ENCODE measurements at places on chromosomes 6 and 20. TPM values are rescaled to one million over a fixed set of nuclear protein-coding genes. Genes with fewer than 3 reads are reported as not detected.

Gene PLAGL2
- total RNA-seq: 8.3 TPM

DNA sequence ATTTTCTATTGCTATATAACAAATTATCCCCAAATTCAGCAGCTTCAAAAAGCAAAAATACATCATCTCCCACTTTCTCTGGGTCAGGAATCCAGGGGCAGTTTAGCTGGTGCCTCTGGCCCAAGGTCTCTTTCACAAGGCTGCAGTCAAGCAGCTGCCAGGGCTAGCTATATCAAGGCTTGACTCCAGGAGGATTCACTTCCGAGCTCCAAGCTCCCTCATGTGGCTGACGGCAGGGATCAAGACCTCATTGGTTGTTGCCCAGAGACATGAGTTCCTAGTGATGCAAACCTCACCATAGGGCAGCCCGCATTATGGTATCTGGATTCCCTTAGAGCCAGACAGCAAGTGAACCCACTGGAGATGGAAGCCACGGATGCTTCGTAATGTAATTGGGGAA, 1.3 kb upstream of the VNN1 start:
- DNase-seq: no peak

- no peak for DNase-seq
Observed at GRCh38 chr20:62336775-62337557, 30.1 kb downstream of the LAMA5 start.

DNA sequence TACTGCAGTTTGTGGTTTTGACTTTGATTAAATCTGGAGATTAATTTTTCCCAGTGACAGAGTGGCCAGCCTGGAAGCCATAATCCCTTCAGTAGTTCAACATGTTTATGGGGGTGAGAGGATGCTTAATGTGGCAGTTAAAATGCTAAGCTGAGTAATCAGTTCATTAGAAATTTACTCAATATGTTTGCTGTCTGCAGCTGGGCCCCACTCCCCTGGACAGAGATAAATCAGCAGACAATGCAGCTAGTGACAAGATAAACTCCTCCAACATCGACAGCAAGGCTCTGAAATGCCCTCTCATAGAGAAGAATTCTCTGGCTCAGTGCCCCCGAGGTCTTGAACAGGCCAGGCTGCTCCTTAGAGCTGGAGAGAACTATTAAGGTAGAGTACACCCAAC, 101.9 kb downstream of the LRFN2 start:
- DNase-seq: no peak

Gene HLA-DQB1
- total RNA-seq: 3.2 TPM

GRCh38 chr6:85672623-85673022, 29.9 kb upstream of the SYNCRIP start:
- no peak for DNase-seq

DNA sequence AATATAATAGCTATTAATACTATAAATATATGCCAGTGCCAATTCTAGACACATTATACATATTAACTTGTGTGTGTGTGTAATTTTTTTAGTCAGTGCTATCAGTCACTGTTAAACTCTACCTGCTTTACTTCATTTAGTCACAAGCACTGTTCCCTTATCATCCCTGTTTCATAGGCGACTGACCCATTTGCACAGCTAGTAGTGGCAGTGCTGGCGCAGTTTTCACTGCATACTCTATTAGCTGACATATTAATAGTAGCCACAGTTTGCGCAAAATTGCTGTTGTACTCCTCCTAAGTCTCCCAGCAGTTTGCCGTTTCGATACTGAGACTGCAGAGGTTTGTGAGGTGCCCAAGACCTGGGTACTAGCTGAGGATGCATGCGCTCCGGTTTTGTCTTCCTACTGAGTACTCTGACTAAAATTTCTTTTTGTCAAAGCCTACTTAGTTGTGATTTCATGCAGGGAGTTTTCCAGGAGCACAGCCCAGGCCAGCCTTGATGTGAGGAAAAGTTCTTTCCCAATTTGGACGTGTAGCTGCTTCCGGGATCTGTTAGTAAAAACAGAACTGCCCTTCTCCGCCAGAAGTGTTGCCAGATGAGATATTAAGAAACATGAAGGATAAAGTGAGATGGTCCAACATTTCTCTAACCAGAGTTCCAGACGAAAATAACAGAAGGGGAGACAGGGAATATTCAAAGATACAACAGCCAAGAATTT, 5.6 kb downstream of the BAG2 start:
- DNase-seq: no peak

GRCh38 chr6:7673063-7673536, 52.8 kb upstream of the BMP6 start:
- DNase-seq: no peak

Gene NAPB
- total RNA-seq: 28.5 TPM

Gene HSPA12B
- 21.6 TPM for total RNA-seq

Gene C6orf136
- 15.7 TPM for total RNA-seq

- DNase-seq: no peak
Observed at GRCh38 chr20:38748861-38749149, 545 bp downstream of the ACTR5 start.

GRCh38 chr6:69012211-69012610, 377.1 kb downstream of the ADGRB3 start:
- no peak for DNase-seq

Gene HSPA1L
- total RNA-seq: 0.98 TPM

DNA sequence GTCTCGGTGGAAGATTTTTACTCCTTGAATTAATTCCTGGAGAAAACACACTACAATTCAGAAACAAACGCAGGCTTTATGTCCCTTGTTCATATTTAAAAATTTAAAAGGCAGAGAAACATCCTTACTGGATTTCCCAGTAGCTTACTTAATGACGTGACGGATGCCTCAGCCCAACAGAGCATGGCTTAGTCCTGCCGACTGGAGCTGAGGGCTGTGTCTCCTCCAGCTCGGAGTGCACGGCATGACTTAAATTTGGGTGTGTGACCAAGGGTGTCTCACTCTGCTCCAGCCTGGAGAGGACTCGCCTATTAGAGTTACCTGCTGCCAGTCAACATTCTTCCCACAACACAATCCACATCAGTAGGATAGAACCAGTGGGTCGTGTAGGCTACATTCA, 107.1 kb downstream of the PSMB1 start:
- DNase-seq: no peak

GRCh38 chr6:7218406-7218988, 94.5 kb downstream of the SSR1 start:
- DNase-seq: no peak

DNA sequence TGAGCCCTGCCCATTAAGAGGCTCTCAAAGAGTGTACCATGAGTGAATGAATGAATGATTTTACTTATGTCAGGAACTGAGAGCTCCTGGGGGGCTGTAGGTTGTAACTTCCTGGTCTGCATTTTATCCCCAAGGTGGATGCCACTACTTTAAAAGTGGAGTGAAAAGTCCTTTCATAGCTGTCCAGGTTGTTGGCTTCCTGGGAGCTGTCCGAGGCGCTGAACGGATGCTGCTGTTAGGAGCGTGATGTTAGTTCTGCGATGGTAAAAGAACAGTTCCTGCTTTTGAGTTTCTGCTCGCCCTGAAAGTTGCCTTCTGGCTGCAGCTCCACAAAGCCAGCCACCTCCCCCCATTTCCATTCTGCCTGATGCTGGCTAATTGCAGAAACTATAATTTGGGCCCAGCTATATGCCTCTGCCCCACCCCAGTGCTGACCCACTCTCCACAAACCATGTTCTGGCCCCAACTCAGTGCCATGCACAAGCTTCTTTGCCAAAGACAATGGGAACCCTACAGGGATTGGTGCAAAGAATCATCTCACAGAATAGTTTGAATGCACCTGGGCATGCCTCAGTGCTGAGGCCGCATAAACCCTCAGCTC, 330.9 kb upstream of the CDH4 start:
- DNase-seq: peak; percentile 58

- no peak for DNase-seq
Observed at GRCh38 chr6:15512126-15512525, 150.7 kb downstream of the DTNBP1 start.

Gene OARD1
- total RNA-seq: 14.7 TPM

- no peak for DNase-seq
Observed at GRCh38 chr20:46698788-46699187, 9.5 kb upstream of the TP53RK start.

Gene LAMP5
- total RNA-seq: 0.74 TPM

Gene NOX3
- not detected for total RNA-seq

Gene ZNF831
- total RNA-seq: 2.2 TPM

Gene CLVS2
- total RNA-seq: 1.5 TPM

GRCh38 chr20:44495802-44496481, 20.3 kb downstream of the TTPAL start:
- DNase-seq: no peak

Gene SGK2
- 5.4 TPM for total RNA-seq

DNA sequence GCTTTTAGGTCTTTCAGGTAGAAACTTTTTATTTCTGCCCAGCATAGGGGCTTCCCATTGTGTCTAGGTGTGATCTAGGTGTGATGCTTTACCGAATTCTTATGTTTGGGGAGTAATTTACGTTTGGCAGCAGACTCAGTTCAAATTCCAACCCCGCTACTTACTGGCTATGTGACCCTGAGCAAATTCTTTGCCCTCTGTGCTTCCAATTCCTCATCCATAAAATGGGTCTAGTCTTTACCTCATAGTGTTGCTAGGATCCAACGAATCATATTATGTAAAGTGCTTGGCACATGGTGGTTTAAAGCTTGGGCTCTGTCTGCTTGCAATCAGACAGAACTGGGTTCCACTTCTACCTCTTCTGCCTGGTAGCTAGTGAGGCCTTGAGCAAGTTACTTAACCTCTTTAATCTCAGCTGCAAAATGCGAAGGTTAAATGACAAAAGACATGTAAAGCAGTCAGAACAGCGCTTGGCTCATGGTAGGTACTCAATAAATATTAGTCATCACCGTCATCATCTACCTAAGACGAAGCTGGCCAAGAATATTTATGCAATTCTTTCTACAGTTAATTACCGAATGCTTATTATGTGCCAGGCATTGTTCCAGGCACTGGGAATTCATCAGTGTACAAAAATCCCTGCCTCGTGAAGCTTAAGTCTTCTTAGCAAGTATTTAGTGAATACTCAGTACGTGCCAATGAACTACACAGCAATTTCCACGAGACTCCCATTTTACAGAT, 1.0 kb downstream of the NSFL1C start:
- DNase-seq: peak; percentile 3

DNA sequence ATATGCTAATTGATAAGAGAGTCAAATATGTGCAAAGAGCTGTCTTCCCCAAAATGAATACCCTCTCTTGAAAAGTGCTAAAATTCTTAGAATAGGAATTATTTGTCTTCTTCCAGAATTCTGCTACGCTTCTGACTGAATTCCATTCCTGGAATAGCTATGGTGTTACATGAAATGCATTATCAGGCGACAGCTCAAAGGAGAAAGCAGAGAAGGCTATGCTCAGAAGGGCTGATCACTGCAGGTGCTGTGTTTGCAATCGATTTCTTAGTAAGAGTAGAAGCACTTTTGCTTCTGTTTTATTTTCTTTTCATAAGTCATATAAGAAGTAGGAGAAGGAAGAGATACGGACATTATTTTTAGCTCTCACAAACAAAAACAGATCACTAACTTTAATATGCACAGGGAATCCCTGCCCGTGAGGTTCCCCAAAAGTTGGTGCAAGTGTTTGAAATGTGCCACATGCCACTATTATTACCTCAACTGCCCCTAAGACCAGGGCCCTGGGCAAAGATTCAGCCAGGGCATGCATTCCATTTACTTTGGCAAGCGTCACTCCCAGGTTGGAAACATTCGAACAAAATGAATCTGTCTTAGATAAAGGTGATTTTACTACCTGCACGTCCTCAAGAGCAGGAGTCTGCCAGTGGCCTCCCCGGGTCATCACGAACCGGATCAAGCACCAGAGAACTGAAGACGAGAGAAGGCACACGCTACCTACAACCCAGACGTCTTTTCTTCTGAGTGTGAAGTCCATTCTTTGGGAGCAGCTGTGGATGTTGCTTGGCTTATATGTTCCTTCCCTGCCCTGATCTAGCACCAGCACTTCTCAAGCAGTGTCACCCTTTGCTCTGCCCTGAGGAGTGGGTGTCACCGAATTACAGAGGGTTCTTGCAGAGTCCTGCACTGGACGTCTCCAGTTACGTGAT, 7.2 kb downstream of the MYLK4 start:
- no peak for DNase-seq

DNA sequence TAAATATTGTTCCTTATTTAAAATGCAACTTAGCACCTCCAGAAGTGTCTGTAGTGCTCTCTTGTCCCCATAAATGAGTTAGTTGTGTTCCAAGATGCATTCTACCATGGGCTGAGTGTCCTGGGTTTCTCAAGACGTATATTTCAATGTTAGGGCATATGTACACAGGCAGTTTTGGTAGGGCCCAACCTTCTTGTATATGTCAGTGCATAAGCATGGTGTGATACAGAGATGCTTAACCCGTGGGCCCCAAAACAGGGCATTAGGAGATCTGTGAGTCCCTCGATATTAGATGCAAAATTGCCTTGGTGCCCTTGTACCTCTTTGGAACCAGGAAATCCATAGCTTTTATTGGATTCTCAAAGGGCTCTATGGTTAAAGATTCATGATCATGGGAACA, 91.5 kb upstream of the HIVEP1 start:
- DNase-seq: no peak

Gene VSX1
- total RNA-seq: not detected

Gene CASP8AP2
- total RNA-seq: 21.9 TPM

- DNase-seq: no peak
Observed at GRCh38 chr20:64153861-64154589, 10.2 kb upstream of the MYT1 start.
